ENCODE measurements at places on chromosomes 13 and 19. TPM values are rescaled to one million over a fixed set of nuclear protein-coding genes. Genes with fewer than 3 reads are reported as not detected.

- DNase-seq: peak; percentile 18
Measured at GRCh38 chr13:42777467-42777866, 3.9 kb upstream of the FAM216B start.

GRCh38 chr19:47398707-47399597, 20.4 kb downstream of the MEIS3 start:
- DNase-seq: no peak

- DNase-seq: no peak
Measured at GRCh38 chr13:23766283-23766682, 122.9 kb downstream of the MIPEP start.

- DNase-seq: peak; percentile 56
Measured at GRCh38 chr19:7799640-7800355, 30.2 kb upstream of the EVI5L start.

SELENOW gene
- total RNA-seq: 149 TPM

OR7A5 gene
- total RNA-seq: not detected

PEAK3 gene
- not detected for total RNA-seq
